ENCODE measurements at places on chromosomes 6 and 20.

- DNase-seq = no peak
Measured at GRCh38 chr6:129486327-129486726, 223.7 kb downstream of the ARHGAP18 start.

DNA sequence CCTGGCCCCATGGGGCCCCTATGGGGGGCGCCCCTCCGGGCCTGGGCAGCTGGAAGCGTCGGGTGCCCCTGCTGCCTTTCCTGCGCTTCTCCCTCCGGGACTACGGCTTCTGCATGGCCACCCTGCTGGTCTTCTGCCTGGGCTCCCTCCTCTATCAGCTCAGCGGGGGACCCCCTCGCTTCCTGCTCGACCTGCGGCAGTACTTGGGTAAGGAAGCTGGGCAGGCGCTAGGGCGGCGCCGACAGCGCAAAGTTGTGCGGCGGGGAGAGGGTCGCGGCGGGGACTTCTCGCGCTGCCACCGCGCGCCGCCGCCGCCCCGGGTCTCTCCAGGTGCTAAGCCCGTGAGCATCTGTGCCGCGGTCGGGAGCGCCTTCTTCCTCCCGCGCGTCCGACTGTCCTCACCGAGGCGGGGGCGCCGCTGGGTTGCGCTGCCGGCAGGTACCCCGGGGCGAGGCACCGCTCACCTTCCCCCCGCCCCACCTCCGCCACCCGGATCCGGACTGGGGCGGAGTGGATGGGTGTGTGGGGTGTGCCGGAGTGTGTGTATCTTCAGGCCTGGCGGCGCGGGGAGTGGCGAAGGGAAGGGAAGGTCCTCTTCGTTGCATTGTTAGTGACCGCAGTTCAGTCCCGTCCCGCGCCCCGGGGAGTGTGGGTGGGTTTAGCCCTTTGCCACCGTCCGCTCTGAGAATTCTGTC is 788 bp downstream of the UST start:
- peak; percentile 28 for DNase-seq

GRCh38 chr6:43170417-43170930 is 595 bp upstream of the SRF start:
- peak; percentile 93 for DNase-seq

DNA sequence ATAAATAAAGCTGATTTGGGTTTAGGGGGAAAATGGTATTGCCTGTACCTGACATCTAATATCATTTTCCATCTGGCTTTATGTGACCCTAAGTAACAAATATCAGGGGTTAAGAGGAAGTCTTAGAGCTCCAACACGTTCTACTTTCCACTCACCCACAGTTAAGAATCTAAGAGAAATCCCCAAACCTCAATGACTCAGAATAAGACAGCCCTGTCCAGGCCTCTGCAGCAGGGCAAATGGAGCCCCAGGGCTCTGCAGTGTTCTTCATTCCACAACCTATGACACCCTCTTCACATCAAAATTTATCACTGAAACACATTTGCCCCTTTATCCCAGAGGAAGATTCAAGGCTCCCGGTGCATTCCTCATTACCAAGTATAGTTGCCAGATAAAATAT is 20.3 kb upstream of the TENT5A start:
- DNase-seq = no peak

- DNase-seq = peak; percentile 83
Measured at GRCh38 chr20:25227317-25227831, 20.5 kb upstream of the PYGB start.

DNA sequence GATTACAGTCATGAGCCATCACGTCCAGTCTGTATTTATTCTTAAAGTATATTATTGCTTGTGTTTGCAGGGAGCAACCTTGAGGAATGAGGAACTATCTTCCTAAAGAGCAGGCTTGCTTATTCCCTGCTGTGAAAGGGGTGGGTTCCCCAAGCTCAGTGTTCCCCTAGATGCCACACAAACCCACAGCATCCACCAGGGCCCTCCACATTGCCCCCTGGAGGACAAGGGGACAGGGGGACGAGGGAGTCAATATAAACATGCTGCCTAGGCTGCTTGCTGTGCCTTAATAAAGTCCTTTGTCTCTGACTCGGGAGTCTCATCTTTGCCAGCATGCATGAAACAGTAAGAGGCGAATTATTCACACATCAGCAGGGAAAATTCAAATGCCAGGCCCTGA is 8.0 kb upstream of the IDH3B start:
- DNase-seq = no peak

- DNase-seq = no peak
Measured at GRCh38 chr6:157557559-157557958, 176.6 kb downstream of the ZDHHC14 start.

DNA sequence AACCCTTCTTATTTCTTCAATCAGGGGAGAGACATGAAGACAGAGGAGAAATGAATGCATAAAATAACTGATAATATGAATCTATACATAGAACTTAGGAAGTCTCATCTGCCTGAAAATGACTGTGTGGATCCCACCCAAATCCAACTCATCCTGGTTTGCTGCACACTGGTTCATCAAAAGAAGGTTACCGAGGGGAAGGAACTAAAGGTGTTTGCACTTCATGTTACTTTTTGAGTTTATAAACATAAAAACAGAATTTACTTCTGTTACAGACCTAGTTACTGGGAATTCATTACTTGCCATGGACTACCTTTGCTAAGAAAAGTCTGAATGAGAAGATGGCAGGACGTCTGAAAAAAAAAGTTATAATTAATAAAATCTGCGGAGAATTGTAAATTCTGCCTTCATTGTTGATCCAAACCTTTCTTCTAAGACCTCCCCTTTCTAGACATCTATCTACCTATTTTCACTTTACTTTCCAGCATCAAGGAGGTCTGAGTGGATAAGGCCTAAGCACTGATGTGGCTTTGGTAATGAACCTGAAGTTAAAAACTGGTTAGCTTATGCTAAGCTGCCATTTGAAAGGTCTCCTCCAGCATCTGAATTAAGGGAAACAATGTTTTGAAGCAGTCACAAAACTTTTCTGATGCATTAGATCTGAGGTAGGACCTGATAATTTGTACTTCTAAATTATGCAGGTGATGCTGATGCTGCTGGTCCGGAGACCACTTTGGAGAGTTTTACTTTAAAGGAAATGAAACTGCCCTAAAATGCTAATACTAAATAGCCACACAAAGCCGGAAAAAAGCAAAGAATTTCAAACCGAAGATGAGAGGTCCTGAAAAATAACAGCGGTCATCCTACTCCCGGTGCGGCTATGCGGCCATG is 84.0 kb downstream of the HFE start:
- DNase-seq = no peak
